Mucosa of descending colon (tissue), 3 donors: ENCODE measurements at places on chromosomes 2 and 18.

DNA sequence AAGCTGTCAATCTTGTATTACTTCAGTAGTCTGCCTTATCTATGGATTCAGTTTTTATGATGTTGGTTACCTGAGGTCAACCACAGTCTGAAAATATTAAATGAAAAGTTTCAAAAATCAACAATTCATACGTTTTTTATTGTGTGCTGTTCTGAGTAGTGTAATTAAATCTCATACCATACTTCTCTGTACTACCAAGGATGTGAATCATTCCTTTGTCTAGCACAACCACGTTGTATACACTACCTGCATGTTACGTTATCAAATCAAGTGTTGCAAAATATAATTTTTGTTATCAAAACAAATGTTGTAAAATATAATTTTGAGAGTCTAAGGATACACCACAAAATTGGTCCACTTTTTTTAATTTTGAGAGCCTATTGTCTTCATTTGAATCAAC, 590.2 kb upstream of the SETBP1 start:
- no peak for DNase-seq

- no peak for DNase-seq
These were observed 172.7 kb downstream of the HRH4 start for GRCh38 chr18:24633121-24633520.

DNA sequence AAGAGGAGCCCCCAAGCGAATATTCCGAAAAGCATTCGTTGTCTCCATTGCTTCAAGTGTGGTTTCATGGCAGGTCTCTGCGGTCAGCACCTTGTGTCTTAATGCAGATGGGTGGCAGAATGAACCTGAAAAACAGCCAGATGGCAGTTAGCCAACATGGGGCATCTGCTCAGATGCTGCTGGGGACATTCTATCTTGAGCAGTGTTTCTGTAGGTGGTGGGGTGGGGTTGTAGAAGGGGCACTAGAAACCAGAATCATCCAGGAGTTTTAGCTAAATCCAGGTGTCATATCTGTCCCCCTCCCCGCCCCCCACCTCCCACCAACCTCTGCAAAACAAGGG, 42.1 kb downstream of the ST6GAL2 start:
- no peak for DNase-seq

DNA sequence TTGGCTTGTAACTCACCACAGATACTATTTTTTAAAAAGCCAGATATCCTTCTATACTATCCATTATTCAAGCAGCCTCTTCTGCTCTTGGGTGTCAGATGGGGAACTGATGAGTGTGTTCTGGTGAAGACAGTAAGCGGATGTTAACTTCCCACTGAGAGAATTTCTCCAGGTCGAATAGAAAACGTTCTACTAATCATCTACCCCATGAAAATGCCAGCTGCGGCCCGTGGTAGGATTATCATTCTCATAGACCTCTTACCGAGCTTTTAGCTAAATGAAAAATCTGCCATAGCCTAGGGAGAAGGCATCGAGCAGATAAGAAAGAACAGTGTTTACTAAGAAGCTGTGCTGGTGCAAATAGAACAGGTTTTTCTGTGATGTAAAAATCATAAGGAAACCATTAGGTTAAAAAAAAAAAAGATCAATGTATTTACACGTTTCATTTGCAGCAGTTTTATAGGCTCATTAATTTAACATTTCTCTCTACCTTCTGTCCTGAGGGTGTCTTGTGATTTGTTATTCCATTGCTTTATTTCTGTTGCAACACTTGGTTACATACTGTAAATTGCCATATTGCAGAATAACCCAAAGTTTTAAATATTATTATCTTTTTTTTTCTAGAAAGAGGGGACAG, 1521.5 kb upstream of the ZEB2 start:
- no peak for DNase-seq

GRCh38 chr2:201751566-201751965, 29.2 kb downstream of the ALS2 start:
- DNase-seq, result no peak

DNA sequence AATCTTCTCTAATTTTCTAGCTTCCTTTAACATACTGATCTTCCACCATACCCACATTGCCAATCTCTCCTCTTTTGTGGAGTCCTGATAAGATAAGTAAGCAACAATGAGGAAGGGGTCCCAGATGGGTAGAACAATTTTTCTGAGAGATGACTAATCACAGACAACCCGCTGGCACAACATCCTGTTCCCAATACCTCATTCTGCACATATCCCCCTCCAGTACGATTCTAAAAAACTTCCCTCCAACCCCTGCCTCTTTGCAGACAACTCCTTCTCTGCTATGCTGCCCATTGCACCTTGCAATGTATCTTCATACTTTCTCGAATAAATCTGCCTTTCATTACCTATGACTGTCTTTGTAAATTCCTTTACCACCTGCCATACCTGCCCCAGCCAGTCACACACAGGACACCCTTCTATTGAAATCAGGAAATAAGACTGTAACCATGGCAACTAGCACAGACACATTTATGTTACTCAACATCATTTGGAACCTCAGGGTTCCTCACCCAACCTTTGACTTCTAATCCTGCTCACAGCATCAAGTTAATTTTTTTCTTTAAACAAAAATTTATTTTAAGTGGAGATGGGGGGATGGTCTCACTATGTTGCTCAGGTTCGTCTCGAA, 7.4 kb upstream of the EXOC6B start:
- no peak for DNase-seq

DNA sequence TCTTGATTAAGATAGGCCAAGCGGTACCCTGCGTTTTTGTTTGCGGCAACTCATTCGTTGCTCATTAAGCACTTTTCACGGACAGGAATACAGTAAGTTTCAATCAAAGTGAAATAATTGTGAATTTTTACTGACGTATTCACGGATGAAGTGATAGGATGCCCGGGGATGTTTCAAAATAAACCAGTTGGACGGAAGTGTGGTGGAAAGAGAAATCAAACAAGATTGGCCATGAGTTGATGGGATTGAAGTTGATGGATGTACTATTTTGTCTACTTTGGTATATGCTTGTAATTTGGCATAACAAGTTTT, 481 bp downstream of the TMEM177 start:
- no peak for DNase-seq

DNA sequence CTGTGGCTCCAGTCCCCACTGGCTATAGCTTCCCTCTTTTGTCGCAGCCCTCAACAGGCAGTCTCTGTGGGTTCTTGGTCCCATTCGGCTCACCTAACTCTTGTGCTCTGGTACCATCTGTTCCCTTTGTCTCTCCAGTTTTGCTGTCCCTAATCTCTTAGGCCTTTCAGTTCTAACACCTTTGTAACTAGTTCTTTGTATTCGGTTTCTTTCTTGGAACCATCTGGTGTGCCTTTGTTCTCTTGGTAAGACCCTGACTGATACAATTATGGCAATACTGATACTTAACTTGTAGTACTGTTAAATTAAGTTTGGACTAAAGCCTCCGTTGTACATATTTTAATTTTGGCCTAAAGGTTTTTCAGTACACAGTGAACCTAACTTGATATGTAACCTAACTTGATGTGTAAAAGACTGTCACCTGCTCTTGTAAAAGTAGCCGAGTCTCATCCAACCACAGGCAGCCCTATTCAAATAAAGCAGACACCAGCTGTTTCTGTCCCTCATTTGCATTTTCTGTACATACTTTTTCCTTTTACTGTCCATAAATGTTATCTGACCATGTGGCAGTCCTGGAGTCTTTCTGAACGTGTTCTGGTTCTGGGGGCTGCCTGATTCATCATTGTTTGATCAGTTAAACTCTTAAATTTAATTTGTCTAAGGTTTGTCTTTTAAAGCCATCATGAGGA, 4.8 kb upstream of the MRPL44 start:
- DNase-seq, result no peak

DNA sequence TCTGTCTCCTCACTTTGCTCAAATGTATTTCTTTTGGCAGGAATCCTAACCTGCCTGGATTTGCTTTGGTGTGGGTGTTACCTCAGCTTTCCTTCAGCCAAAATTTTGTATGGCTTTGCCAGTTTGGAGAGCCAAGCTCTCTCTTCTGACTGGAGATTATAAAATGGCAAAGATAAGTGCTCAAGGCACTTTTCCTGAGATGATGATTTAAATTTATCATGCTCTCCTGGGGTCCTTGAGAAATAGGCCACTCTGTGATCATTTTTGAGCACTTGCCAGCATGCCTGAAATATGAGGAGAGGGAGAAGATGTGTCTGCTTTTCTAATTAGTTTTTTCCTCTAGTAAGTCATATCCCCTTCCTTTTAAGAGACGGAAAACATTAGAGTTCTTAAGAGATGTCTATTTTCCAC, 683.0 kb downstream of the SLC4A3 start:
- no peak for DNase-seq

GRCh38 chr18:33355756-33356155, 84.8 kb downstream of the CCDC178 start:
- no peak for DNase-seq

- peak; percentile 12 for DNase-seq
These were observed 106.4 kb upstream of the CCDC85A start for GRCh38 chr2:56077359-56077915.

- no peak for DNase-seq
These were observed 515.7 kb upstream of the HS6ST1 start for GRCh38 chr2:128834207-128834879.

GRCh38 chr2:181116261-181116660, 135.9 kb downstream of the UBE2E3 start:
- DNase-seq, result no peak

- no peak for DNase-seq
These were observed 218 bp downstream of the DGKD start for GRCh38 chr2:233354500-233354924.

GRCh38 chr2:7281231-7282201, 364.3 kb downstream of the RNF144A start:
- DNase-seq, result no peak

DNA sequence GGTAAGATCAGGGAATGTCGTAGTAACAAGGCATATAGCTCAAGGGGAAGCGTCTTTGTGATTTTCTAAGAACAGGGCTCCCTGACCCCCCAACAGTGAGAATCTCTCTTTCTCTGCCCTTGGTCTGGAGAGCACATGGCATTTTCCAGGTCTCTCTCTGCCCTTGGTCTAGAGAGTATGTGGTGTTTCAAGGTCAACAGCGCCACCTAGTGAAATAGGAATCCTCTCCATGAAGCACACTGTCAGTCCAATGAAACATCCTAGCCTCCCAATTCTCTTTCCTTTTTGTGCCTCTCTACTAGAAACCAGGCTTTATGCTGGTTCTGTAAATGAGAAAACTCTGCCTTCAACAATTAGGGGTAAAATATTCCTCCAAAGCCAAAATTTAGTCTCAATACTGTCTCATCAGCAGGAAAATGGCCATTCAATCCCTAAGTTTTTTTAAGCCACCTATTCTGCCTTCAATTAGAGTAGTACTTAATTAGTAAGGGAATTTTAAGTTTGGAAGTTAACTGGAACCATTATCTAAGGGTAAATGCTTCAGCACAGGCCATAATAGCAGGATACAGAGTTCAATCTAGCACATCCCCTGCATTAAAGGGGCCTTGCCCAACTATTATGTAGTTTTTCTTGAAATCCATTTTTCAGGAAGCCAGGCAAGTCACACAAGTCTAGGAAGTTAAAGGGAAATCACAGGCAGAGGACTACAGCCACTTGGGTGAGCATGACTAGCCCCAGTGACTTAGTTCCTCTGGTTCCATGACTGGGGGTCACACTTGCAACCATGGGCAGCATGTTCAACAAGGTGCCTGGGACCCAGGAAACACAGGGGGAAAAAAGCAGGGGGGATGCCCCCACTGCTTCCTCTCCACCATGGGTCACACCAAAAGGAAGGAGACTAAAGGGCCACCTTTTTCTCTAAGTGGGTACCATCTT, 12.4 kb downstream of the DYM start:
- peak; percentile 74 for DNase-seq

DNA sequence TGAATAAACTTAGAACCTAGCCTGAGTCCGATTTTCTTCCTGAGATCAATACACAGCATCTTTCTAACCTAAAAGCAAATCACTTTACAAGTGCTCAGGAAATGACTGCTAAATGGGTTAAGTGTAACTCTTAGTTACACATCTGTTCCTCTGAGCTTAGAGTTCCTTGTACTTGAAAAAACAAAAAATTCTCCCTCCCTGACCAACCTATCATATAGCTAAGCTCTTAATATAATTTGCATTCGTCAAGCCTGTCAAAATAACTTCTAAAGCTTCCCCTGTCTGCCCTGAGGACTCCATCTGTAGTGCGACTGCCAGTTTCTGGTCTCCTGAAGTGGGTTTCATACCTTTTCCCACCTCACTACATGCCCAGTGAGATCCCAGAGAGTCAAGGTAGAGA, 190.4 kb downstream of the NCK2 start:
- no peak for DNase-seq

GRCh38 chr18:57687970-57688369, 66.3 kb upstream of the NARS1 start:
- DNase-seq, result no peak

GRCh38 chr2:25418944-25419677, 77.4 kb upstream of the DNMT3A start:
- DNase-seq, result no peak

DNA sequence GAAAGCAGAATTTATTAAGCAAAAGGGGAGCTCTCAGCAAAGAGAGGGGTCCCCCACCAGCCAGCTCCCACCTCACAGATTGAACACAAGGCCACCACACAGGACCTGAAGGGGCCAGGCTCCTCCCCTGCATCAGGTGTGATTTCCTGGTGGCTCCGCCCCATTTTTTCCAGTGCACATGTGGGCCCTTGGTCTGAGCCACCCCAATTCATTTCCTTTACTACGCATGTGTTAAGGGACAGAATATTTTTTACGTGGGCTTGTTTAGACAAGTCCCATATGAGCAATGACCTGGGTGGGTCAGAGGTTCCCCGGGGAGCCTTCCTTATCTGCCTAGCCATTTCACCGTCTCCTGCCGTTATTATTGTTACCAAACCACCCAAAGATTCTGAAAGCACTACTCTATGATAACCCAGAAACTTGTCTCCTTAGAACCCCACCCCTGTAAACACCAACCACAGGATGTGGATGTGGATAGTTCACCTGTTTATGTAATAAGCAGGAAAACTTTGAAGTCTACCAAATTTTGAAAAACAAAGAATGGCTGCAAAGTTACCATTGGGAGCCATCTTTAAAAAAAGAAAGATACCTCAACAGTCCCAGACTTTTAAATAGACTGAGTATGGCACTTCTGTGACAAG, 191.7 kb downstream of the CD226 start:
- DNase-seq, result no peak

GRCh38 chr2:11582862-11583752, 49.3 kb downstream of the GREB1 start:
- peak; percentile 71 for DNase-seq

DNA sequence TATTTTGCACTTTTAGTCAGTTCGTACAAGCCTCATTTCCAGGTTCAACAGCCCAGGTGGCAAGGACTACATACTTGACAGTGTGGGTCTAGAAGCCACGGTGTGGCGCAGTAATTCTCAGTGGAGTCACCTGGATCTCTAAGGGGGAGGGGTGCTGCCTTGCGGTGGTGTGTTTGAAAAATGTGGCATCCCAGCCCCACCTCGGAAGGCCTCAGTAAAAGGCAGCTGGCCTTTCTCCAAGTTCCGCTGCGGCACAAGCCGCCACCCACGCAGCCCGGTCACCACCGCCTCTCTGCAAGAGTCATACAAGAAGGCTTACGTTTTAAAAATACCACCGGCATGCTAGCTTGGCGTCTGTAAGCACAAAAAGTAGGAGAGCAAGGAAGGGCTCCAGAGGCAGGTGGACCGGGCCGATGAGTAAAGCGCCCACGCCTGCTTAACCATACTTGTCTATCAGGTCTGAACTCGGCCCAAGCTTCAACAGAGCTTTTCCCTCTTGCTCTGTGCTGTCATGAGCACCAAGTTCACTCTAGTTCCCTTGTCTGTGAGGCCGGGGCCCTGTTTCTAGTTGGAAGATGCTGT, 49.5 kb downstream of the SPRED2 start:
- peak; percentile 93 for DNase-seq
